ENCODE measurements at places on chromosomes 4 and X. TPM values are rescaled to one million over a fixed set of nuclear protein-coding genes. Genes with fewer than 3 reads are reported as not detected.

Gene ATP10D
- 3.0 TPM for total RNA-seq

Gene PTPN13
- 3.2 TPM for total RNA-seq

Gene ADH7
- not detected for total RNA-seq

Gene AMTN
- total RNA-seq, result not detected

Gene HSFX1
- 0.43 TPM for total RNA-seq

Gene HTRA3
- total RNA-seq, result not detected
